ENCODE measurements at places on chromosomes 2 and 18.
A peak's percentile ranks its signal among the peaks of the same experiment; 100 is the strongest.

- DNase-seq: no peak
Measured at GRCh38 chr2:108403494-108403893, 25.7 kb downstream of the SULT1C4 start.

DNA sequence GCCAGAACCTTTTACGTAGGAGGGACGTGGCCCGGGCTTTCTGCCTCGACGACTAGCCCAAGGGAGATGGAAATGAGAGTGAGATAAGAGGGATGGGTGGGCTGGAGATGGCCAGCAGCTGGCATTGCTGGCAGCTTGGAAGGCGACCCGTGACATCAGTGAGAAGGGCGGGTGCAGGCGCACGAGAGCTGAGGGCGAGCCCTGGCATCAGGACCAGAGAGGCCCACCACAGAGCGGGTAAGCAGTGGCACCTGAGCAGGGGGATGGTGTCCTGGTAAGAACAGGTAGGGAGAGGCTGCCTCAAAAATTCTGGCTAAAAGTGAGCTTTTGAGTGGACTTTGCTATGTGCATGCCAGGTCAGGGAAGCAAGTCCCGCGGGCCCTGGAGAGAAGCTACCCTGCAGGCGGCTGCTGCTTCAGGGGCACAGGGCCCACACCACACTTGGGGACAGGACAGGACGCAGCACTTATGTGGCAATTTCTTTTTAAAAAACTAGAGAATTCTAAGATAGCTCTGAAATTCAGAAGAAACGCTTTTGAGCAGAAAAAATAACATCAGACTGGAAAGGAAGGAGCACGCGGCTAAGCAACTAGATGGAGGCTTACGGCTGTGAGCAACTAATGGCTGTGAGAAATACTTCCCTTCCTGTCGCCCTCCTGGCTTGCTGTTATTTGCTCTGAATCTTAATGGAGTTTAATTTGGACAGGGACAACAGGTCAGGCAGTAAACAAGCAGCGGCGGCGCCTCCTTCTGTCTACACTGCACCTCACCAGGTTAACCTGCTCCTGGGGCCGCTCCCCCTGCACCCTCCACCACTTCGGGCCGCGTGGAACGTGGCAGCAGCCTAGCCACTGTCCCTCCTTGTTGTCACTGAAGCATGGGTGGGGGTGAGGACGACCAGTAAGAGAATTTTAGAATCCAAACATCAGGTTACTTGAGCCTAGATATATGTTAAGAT lies 20.5 kb downstream of the THAP4 start:
- DNase-seq: no peak

DNA sequence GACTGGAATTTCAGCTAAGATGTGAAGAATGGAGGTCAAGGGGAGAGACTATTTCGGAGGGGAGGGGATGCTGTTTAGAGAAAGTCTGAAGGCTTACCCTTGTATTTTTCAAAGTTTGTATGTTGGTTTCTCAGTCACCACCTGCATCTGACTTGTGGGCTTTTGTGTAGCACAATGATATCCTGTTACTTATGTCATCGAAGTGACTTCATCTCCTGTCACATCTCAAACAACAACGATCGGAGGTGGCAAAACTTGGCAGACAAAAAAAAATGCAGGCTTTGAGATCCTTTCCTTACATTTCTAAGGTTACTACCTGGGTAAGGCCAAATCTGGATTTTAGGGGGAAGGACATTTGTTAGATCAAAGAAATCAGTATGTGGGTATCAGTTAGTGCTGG lies 11.7 kb upstream of the CXCR4 start:
- DNase-seq: no peak

GRCh38 chr2:12715258-12716031 lies 1.3 kb upstream of the TRIB2 start:
- DNase-seq: peak; percentile 7

- no peak for DNase-seq
Measured at GRCh38 chr2:70173520-70173919, 17.3 kb downstream of the C2orf42 start.

- DNase-seq: no peak
Measured at GRCh38 chr2:24101992-24102391, 17.4 kb upstream of the TP53I3 start.

DNA sequence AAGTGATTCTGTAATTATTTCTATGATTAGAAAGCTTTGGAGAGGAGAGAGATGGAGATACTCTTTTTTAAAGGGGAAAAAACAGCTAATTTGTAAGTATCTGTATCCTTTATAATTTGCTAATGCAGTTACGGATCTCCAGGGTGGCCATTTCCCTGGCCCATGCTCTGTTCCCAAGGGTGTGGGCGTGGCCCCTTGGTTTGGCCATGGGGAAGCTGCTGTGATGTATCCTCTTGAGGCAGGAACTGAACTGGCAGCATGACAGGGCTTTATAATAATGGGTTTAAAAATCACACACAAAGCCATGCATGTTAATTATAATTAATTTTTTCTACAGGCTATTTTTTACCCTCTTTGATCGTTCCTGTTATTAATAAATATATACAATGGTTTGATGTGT lies 27.0 kb downstream of the TRAPPC12 start:
- no peak for DNase-seq

- no peak for DNase-seq
Measured at GRCh38 chr2:1614564-1614963, 129.8 kb downstream of the PXDN start.

GRCh38 chr2:3650140-3650920 lies 7.7 kb upstream of the ALLC start:
- DNase-seq: no peak

- no peak for DNase-seq
Measured at GRCh38 chr18:55296778-55297177, 291.2 kb downstream of the TCF4 start.

- DNase-seq: no peak
Measured at GRCh38 chr18:63301434-63301833, 18.1 kb downstream of the BCL2 start.

GRCh38 chr18:76927223-76927725 lies 104.9 kb downstream of the ZNF236 start:
- no peak for DNase-seq

- DNase-seq: no peak
Measured at GRCh38 chr2:216144372-216144771, 35.2 kb downstream of the XRCC5 start.

GRCh38 chr2:229417176-229417575 lies 146.1 kb upstream of the PID1 start:
- DNase-seq: no peak

DNA sequence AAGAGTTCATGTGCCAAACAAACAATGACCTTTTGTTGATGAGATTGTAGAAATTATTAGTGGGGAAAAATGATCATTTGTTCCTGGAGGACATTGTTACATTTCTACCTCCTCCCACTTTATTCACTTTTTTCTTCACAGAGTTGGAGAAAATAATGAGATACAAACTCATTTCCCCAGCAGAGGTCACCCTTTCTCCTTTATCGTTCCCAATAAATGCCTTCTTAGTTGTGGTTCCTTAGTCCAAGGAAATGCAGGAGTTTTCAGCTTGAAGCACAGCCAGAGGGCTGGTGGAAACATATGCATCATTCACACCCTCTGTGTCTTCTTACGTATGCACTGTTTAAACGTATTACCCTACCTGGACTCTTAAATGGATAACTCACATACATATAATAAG lies 108.8 kb downstream of the SLC4A3 start:
- peak; percentile 75 for DNase-seq

GRCh38 chr18:57980573-57981307 lies 63.3 kb upstream of the NEDD4L start:
- DNase-seq: peak; percentile 47

GRCh38 chr2:234399451-234400246 lies 97.2 kb downstream of the ARL4C start:
- DNase-seq: no peak

- DNase-seq: no peak
Measured at GRCh38 chr2:176768185-176768584, 444.4 kb upstream of the HNRNPA3 start.

DNA sequence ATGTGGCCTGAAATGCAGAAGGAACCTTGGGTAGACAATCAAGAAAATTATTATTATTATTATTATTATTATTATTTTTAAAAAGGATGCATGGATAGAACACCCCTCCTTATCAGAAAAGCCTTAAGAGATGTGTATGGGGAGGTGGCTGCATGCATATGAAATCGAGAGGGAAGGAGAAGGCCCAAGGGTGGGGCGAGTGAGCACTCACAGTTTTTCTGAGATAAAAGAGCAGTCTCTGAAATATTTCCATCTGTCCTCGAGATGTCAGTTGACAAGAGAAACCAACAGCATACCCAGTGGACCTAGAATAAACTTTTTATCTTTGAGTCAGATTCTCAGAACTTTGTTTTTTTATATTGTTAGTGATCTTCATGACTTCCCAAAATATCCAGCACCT lies 282.9 kb downstream of the GPD2 start:
- no peak for DNase-seq

- no peak for DNase-seq
Measured at GRCh38 chr2:11069566-11070185, 85.6 kb upstream of the SLC66A3 start.

GRCh38 chr2:206727287-206727686 lies 9.1 kb upstream of the DYTN start:
- no peak for DNase-seq

GRCh38 chr2:52365946-52366345 lies 1334.0 kb upstream of the NRXN1 start:
- no peak for DNase-seq

GRCh38 chr2:12652723-12653122 lies 64.0 kb upstream of the TRIB2 start:
- DNase-seq: no peak

- DNase-seq: no peak
Measured at GRCh38 chr2:173751245-173751975, 213.8 kb downstream of the SP3 start.

DNA sequence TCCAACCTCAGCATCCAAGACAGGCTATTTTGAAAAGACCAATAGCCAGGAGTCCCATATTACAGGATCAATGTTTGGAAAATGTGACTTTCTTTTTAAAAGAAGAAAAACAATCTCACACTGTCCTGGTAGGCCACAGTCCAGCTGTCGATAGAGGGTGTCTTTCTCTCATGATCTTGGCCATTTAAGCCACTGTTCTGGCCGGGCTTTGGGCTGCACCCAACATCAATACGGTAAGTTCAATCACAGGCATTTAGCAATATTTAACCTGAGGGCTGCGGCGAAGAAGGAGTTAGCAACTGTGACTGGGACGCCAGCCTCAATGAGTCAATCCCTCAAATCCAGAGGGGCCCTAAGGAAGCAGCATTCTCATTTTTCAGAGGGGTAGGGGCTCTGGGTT lies 69.0 kb downstream of the CELF4 start:
- no peak for DNase-seq

DNA sequence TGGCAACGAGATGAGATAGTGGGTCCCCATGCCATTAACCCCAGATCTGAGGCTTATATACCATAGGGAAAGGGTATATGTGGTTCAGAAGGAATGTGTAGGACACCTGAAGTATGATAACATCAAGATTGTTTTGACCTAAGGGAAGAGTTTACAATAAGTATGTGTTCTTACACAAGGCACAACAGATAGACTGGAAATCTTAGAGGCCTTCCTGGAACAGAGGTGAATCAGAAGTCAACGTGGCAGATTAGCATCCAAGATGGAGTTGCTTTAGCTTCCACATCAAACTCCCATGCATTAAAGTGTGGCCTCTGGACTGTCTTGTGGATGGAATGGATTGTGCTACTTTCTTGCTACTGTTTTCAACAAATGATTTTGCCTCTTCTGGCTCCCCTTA lies 116.6 kb upstream of the NT5C1B start:
- no peak for DNase-seq

DNA sequence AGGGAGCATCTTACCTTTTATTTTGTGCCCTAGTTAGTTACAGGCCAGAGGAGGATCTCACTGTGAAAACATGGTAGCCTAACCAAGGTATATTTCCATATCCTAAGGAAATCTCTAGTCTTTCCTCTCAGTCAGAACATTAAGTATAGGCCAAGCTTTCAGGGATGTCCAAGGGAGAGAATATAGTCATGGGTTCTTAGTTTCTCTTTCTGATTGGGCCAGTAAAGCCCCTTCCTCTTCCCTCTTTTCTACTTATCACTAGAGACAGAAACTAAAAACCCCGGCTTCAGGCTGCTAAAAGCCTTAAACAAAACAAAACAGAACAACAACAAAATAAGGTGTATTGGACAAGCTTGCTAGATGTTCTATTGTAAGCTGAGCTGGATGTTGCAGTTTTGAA lies 44.3 kb upstream of the TNFRSF11A start:
- DNase-seq: no peak

GRCh38 chr18:23643815-23644490 lies 18.8 kb downstream of the ANKRD29 start:
- DNase-seq: no peak

DNA sequence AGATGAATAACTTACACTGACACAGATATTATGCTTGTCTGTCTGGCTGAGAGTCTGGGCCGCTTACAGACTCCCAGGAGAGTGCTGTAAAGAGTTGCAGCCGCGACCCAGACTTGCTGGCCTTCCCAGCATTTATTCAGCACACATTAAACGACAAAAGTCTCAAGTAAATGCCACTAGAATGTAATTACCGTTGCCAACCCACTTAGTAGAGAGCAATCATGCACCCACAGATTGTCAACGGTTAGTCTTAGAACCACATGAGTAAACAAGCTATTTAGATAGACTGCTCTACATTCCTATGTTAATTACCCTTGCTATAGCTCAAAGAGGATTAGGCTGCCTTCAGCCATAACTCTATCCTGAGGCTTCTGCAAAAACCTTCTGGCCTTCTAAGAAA lies 47.8 kb upstream of the C2orf74 start:
- DNase-seq: peak; percentile 82

GRCh38 chr2:168037778-168038177 lies 209.6 kb downstream of the STK39 start:
- DNase-seq: no peak

GRCh38 chr2:11949732-11950523 lies 203.5 kb downstream of the LPIN1 start:
- no peak for DNase-seq

DNA sequence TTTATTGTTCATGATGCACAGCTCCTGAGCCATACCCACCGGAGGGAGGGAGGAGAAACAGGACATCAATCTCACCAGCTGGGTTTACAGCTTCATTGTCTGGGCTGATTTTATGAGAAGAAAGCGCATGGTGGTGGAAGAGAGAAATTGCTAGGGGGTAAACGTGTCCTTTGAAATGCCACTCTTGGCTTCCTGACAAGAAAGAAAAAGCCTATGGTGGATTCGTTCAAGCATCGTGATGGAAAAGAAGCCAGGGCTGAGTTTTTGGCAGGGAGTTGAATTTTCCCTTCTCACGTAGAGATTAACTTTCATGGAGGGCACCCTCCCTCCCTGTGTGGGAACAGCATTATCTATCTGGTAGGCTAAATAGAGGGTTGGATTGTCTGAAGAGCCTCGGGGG lies 502.0 kb downstream of the SLC4A3 start:
- DNase-seq: no peak

GRCh38 chr2:65420712-65421431 lies 11.5 kb downstream of the SPRED2 start:
- peak; percentile 35 for DNase-seq

GRCh38 chr2:71689968-71690834 lies 236.8 kb downstream of the DYSF start:
- DNase-seq: no peak

GRCh38 chr2:161999321-161999720 lies 74.7 kb downstream of the DPP4 start:
- DNase-seq: no peak

GRCh38 chr2:20540587-20541293 lies 93.9 kb downstream of the RHOB start:
- DNase-seq: no peak

- no peak for DNase-seq
Measured at GRCh38 chr18:76467371-76468190, 27.5 kb downstream of the ZNF516 start.
